ENCODE measurements at places on chromosomes 4 and X. TPM values are rescaled to one million over a fixed set of nuclear protein-coding genes. Genes with fewer than 3 reads are reported as not detected.
A peak's percentile ranks its signal among the peaks of the same experiment; 100 is the strongest.

DNA sequence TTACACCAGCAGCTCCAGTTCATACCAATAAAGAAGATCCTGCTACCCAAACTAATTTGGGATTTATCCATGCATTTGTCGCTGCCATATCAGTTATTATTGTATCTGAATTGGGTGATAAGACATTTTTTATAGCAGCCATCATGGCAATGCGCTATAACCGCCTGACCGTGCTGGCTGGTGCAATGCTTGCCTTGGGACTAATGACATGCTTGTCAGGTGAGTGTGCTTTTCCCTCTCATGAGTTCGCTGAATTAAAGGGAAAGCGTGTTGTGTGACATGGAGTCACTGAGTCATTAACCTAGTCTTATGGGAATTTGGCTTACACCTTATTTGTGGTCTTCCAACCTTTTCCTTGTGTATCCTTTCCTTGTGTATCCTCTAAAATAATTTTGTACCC, 15.9 kb downstream of the TMEM165 start:
- DNase-seq: no peak

DNA sequence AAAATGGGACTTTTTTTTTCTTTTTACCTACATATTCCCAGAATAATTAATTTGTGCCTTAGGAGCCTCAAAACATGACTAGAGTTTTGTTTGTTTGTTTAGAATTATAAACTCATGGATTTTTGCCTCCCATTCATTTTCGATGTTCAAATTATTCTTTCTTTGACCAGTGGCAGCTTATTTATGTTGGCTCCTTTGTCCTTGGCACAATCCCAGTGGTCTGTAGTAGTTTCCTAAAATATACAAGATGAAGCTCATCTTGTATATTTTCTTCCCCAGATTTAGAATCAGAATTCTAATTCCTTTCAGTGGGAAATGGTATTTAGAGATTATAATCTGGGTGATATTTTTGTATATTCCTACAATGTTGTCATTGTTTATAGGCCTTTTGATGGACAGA, 27.2 kb downstream of the DCK start:
- DNase-seq: peak; percentile 57

Gene SYTL4
- 51.4 TPM for total RNA-seq

GRCh38 chr4:3872834-3873313, 106.7 kb downstream of the ADRA2C start:
- DNase-seq: no peak

DNA sequence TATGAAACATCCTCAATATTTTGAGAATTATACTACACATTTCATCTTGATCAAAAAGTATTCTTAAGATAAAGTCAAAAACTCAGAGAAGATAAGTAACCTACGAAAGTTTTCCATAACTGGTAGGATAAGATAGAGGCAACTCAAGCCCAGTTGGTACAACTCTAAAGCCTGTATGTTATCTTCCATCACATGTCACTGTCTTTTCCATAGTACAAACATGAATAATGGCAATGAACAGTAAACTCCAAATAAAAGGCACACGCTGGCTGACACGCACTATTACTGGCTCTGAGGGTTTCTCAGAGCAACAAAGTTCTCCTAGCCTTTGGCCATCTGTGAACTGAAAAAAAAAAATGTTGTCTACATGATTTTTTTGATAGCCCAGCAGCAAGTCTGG, 27.2 kb downstream of the LIN54 start:
- no peak for DNase-seq

DNA sequence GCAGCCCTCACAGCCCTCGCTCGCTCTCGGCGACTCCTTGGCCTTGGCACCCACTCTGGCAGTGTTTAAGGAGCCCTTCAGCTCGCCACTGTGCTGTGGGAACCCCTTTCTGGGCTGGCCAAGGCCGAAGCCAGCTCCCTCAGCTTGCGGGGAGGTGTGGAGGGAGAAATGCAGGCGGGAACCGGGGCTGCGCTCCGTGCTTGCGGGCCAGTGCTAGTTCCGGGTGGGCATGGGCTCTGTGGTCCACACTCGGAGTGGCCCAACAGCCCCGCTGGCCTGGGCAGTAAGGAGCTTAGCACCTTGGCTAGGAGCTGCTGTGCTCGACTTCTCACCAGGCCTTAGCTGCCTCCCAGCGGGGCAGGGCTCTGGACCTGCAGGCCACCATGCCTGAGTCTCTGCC, 192.6 kb downstream of the COX18 start:
- DNase-seq: no peak

Gene SMR3B
- total RNA-seq: not detected

Measured in lung microvascular endothelial cell (primary cell).